ENCODE measurements at places on chromosomes 3 and 15. TPM values are rescaled to one million over a fixed set of nuclear protein-coding genes. Genes with fewer than 3 reads are reported as not detected.

- no peak for DNase-seq
Observed at GRCh38 chr3:182954553-182955235, 25.6 kb downstream of the DCUN1D1 start.

The GP9 gene
- not detected for total RNA-seq

GRCh38 chr3:31432897-31433678, 99.6 kb upstream of the STT3B start:
- DNase-seq: no peak

GRCh38 chr3:181844211-181844610, 132.5 kb downstream of the SOX2 start:
- DNase-seq: no peak

The LRRK1 gene
- 2.1 TPM for total RNA-seq

The ARL14 gene
- not detected for total RNA-seq

- no peak for DNase-seq
Observed at GRCh38 chr15:33860754-33861153, 107.5 kb upstream of the CHRM5 start.

GRCh38 chr3:150061288-150062024, 90.8 kb upstream of the PFN2 start:
- DNase-seq: no peak

- DNase-seq: no peak
Observed at GRCh38 chr15:84824260-84825007, 7.3 kb downstream of the ALPK3 start.

The CHRNA5 gene
- 8.9 TPM for total RNA-seq

The SLC15A2 gene
- 0.95 TPM for total RNA-seq

The P3H2 gene
- total RNA-seq: not detected
